ENCODE measurements at places on chromosomes 4 and X.

GRCh38 chr4:38073596-38074234, 113.5 kb downstream of the PTTG2 start:
- no peak for DNase-seq

DNA sequence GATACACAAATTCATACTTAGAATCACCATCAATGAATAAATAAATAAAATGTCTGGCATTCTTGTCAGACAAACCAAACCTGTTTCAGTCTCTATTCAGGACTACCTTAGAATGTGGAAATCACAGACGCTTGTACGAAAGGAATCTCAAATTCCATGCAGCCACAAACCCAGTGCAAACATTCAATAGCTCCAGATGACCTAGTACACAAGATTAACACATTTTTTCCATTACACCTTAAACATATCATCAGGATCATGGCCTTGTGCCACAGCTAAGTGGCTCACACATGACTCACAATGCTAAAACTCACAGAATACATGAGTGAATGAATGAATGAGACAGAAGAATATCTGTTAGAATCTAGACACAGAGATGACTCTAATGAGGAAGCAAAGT, 134.2 kb downstream of the PWWP3B start:
- DNase-seq, result no peak

GRCh38 chr4:183165376-183165775, 66.3 kb downstream of the WWC2 start:
- no peak for DNase-seq

DNA sequence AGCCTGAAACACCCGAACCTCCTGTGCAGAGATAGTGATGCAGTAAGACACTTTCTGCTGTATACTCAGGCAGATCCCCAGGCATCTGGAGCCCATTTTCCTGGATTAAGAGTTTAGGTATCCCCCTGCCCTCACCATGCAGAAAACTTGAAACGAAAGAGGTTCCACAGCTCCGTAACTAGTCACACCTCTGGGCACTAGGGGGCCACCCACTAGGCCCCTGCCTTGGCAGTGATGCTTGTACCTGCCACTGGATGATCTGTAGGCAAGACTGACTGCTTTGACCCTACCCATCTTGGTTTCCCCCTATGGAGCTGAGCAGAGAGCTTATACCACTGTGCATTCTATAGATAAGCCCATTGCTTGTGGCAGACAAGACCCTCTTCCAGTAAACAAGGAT, 940.6 kb downstream of the PCDH19 start:
- DNase-seq, result no peak

GRCh38 chr4:138592796-138593195, 350.6 kb upstream of the SLC7A11 start:
- DNase-seq, result no peak

DNA sequence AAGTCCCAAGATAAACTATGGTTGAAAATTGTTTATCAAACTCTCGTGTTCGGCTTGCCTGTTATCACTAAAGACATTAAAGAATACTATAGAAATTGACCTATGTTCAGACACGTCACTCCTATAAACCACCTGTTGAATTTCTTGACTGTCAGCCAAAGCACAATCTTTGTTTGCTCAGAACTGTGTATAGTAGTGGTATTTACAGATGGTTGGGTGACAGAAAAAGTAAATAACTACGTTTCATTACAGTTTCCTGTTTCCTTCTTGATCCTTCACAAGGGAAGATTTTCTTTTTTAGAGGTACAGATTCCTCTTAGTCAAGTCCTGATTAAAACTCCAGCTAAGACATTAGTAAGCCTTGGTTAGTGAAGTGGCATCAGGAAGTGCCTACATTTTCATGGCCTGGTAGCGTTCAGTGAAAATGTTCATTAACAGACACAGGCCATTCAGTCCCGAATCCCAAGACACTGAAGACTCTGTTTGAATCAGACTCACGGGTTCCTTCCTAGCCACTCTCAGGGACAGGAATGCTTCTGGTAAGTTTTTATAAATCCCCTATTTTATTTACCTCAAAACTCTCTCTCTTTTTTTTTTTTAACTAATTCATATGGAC, at the start of gene SMIM31:
Gene SMIM31, plus strand, starts transcription at position 259 of the 616 bp plus-strand sequence. CDS start 16,313 bp downstream, outside the sequence.
- no peak for DNase-seq

DNA sequence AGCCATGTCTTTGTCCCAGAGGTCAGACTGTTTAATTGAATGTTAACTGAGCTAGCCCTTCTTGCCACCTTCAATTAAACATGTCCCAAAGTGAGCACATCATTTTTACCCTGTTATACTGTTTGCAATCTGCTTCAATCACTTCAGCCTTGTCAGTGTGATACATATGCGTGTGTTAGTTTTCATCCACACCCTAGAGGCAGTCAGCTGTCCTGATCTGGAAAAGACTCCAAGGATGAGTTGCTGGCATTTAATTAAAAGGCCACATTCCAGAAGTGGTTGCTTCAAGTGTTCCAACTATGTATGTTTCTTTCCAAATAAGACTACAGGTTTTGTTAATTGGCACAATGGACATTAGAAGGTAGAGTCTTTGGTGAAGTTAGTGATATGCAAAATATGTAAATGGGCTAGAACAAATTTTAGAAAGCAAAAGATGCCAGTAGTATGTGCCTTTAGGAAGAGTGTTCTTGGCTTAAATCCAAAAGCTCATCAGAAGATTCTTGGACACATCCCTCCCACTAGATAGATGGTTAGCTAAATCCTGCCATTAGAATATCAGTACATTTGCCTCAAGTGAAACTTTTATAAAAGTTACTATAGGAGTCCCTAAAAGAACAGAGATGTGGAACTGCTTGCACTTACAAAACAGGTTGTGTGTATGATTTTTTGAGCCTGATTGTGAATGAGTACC, 79.5 kb upstream of the SLIT2 start:
- no peak for DNase-seq

GRCh38 chrX:78330540-78330939, 3.1 kb upstream of the CYSLTR1 start:
- DNase-seq, result no peak

DNA sequence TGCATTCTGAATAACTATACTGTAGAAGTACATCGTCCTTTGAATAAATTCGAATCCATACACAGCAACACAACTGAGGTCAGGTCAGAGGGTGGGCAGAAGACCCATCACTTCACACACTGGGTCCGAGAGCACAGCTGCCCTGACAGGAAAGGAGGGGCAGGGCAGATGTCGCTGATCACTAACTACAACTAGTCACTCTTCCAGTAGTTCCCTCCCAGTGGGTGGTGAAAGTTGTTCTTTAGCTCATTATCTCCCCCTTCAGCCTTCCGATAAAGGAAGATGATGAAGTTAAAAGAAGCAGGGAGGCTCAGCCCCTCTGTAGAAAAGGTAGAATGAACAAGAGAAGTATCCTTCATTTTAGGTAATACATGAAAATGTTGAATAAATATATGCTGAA, 278.9 kb downstream of the INPP4B start:
- no peak for DNase-seq

DNA sequence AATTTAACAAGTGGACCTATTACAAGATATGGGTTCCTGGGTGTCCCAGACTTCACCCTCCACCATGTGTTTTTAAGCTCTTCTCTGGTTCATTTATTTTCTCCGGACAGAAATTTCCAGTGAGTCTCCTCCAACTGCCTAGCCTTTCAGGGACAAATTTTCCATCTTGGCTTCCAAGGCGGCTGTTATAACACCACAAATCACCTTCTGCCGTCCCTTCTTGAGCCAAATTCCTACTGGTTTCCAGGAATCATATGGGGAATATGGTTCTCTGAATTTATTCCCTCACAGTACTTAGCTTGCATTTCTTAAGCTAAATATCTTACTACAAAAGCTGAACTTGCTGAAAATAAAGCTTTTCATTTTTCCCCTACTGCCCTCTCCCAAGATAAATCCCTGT, 18.8 kb downstream of the NEXMIF start:
- no peak for DNase-seq

GRCh38 chr4:59848457-59848856, 1351.7 kb upstream of the ADGRL3 start:
- no peak for DNase-seq

- no peak for DNase-seq
Measured at GRCh38 chr4:103753868-103754653, 34.3 kb upstream of the TACR3 start.

- DNase-seq, result no peak
Measured at GRCh38 chrX:13515211-13515930, 54.0 kb upstream of the EGFL6 start.

GRCh38 chr4:53695540-53696463, 104.5 kb upstream of the LNX1 start:
- no peak for DNase-seq

DNA sequence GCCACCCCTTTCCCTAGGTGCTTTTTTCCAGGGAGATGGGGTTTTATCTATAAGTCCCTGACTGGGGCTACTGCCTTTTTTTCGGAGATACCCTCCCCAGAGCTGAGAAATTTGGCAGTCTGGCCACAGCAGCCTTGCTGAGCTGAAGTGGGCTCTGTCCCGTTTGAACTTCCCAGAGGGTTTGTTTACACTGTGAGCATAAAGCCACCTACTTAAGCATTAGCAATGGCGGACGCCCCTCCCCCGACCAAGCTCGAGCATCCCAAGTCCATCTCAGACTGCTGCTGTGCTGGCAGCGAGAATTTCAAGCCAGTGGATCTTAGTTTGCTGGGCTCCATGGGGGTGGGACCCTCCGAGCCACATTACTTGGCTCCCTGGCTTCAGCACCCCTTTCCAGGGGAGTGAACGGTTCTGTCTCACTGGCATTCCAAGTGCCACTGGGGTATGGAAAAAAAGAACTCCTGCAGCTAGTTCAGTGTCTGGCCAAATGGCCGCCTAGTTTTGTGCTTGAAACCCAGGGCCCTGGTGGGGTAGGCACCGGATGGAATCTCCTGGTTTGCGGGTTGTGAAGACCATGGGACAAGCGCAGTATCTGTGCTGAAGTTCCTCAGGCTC, 456.4 kb upstream of the HTR2C start:
- DNase-seq, result no peak

DNA sequence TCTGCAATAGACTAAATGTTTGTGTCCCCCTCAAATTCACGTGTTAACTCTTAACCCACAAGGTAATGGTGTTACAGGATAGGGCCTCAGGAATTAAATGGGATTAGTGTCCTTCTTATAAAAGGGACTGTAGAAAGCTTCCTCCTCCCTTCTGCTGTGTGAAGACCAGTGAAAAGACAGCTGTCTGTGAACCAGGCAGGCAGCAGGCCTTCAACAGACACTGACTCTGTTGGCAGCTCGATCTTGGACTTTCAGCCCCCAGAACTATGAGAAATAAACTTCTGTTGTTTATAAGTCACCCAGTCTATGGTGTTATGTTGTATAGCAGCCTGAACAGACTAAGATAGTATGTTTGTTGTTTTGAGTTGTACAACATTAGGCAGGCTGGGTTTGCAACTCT, 208.1 kb downstream of the GBA3 start:
- DNase-seq, result no peak

DNA sequence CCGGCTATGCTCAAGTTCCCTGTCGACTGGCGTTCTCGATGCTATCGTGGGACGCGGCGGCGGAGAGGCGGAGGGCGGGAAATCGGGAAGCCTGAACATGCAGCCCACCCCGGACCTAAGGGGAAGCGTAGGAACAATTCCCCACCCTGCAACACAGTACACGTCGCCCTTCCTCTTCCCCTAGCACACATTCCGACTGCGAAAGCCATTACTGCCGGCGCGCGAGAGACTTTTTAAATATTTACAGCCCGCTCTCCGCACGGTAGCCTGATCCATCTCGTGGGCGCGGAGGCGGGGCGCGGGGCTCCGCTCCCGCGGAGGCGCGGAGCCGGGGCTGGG, 48.1 kb upstream of the BCOR start:
- no peak for DNase-seq

- DNase-seq, result no peak
Measured at GRCh38 chr4:185108669-185109068, 34.4 kb upstream of the SLC25A4 start.

GRCh38 chrX:149877157-149877556, 3.8 kb upstream of the MAGEA8 start:
- no peak for DNase-seq

DNA sequence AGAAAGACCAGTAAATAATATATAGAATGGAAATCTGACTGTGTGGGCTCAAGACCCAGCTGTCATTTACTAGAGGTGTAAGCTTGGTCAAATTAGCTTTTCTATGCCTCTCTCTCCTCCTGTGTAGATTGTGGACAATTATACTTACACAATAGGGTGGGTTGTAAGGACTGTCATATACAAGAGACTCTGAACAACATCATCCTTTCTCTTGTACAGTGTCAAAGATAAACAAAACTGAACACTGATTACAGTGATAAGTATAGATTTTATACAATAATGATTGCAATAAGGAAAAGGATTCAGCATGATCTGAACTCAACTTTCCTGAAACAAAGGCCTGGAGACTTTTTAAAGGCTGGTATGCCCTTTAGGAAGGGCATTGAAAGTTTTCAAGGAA, 429.2 kb upstream of the HS3ST1 start:
- no peak for DNase-seq

- no peak for DNase-seq
Measured at GRCh38 chrX:2495595-2495994, 5.2 kb downstream of the DHRSX start.

- DNase-seq, result no peak
Measured at GRCh38 chrX:30812326-30812725, 76.7 kb downstream of the TAB3 start.

- no peak for DNase-seq
Measured at GRCh38 chr4:85372966-85373365, 102.0 kb upstream of the ARHGAP24 start.

GRCh38 chr4:80492761-80493160, 157.2 kb downstream of the CFAP299 start:
- DNase-seq, result no peak

GRCh38 chr4:8568068-8568668, 12.0 kb upstream of the GPR78 start:
- no peak for DNase-seq

- no peak for DNase-seq
Measured at GRCh38 chr4:18815081-18815778, 793.7 kb upstream of the LCORL start.

GRCh38 chr4:135735512-135735911, 1533.9 kb upstream of the PABPC4L start:
- no peak for DNase-seq

DNA sequence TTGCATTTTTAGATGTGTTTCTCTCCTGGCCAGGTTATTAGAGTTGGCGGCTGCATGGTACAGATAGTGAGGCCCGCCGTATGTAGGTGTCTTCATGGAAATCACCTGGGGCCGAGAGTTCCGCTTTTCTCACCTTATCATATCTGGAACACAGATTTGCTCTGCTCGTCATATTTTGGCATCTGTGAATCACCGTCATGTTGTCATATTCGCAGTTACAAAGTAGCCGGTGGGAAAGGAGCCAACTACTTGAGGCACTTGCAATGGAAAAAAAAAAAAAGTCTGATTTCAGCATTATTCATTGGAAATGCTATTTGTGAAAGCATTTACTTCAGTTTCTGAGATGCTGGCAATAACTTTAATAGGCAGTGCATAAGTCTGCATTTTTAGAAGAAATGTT, 1715.2 kb upstream of the TENM3 start:
- DNase-seq, result no peak

- DNase-seq, result no peak
Measured at GRCh38 chr4:86108137-86108536, 251.7 kb downstream of the MAPK10 start.

- no peak for DNase-seq
Measured at GRCh38 chr4:22356987-22357596, 158.8 kb downstream of the ADGRA3 start.
